ENCODE measurements at places on chromosomes 7 and 10. TPM values are rescaled to one million over a fixed set of nuclear protein-coding genes. Genes with fewer than 3 reads are reported as not detected.

GRCh38 chr7:103380395-103381191 is 33.1 kb downstream of the PSMC2 start:
- DNase-seq = no peak

DNA sequence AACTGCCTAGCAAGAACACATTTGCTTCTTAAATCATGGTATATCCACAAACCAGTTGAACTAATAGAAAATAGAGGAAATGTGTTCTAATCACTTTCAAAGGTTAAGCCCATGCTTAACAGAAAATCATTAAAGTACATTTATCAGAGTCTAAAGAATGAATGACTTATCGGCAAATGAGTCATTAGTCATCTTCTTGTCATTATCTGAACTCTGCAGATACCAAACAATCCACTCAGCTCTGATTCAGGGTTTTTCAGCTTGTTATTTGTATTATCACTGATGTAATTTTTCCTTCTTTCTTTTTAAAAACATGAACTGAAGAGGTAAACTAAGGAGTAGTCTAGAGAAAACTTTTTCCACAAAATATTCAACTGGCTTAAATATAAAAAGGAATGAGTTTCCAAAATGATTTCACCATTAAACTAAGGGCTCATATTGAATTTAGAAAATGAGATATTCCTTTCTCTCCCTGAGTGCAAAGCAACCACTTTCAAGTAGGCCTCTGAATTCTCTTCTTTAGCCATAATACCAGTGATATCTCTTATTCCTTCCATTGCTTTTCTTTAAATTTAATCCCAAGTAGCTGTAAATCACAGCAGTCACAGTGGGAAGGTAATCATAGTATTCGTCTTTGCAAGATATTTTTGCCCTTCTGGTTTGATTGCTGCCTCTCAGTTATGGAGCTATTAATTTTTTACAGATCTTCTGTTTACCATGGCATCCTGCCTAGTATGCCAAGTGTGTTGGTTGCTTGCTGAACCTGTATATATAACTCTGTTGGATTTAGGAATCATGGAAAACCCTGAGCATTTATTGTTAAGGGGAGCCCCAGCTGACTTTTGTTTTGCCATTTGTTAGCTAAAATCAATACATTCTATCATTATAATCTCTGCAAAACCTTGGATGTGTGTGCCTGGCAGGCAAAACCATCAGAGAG is 125.1 kb downstream of the THSD7A start:
- DNase-seq = no peak

GRCh38 chr7:41554481-41554880 is 148.4 kb downstream of the INHBA start:
- DNase-seq = no peak

- no peak for DNase-seq
Measured at GRCh38 chr7:36208426-36208825, 55.4 kb downstream of the EEPD1 start.

- no peak for DNase-seq
Measured at GRCh38 chr10:132222726-132223125, 36.0 kb downstream of the DPYSL4 start.

DNA sequence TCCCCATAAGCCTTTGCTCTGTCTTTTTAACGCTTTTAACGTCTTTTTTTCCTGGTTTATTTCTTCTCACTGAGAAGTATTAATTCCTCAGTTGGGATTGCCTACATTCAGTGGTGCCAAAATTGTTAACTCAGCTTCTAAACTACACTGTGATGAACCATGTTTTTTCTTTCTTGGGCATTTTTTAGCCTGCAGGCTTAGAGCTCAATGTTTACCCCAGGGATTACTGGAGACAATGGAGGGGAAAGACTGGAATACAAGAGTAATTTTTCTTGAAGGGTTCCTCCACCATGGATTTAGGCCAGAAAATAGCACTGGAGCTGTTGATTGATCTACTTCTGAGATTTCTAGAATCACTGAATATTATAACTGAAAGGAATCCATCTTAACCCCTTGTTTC is 19.8 kb downstream of the STAMBPL1 start:
- no peak for DNase-seq

- DNase-seq = no peak
Measured at GRCh38 chr7:34806831-34807230, 148.8 kb downstream of the NPSR1 start.

GRCh38 chr7:108716783-108717182 is 147.1 kb downstream of the DNAJB9 start:
- DNase-seq = no peak

- DNase-seq = no peak
Measured at GRCh38 chr7:75925717-75926435, 10.9 kb downstream of the POR start.

- no peak for DNase-seq
Measured at GRCh38 chr10:53573498-53573897, 800.9 kb upstream of the MBL2 start.

GRCh38 chr7:97269741-97270140 is 152.2 kb downstream of the SDHAF3 start:
- DNase-seq = no peak

GRCh38 chr10:44293306-44293778 is 91.6 kb downstream of the CXCL12 start:
- no peak for DNase-seq

DNA sequence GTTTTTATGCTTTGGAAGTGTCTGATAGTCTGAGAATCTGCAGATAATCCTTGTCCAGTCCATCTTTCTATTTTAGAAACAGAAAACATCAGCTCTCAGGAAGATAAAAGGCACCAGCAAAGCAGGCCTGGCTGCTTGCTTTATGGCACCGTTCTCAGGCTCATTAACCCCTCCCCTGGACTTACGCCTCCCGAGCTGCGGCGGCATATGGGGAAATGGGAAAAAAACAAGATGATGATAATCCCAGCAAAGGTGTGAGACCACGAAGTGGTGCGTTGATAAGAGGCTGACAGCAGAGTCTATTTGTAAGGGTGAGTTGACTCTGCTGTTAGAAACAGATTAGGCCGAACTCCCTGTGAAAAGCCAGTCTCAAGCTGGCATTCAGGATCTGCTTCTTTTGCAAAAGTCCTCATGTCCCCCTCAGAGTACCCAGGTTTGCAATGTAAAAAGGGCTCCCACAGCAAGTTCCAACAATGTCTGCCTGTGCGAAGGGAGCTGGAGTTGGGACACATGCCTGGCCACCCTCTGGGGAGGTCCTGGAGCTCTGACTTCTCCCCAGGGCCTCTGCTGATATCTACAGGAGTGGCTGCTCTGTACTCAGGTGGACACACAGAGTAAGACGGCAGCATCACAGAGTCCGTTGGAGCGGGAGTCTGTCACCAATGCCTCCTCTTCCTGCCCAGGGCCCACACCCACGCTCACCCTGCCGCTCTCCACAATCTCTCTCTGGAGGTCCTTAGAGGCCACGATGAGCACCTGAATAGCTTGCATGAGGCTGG is 54.3 kb downstream of the SPDYE5 start:
- no peak for DNase-seq

- DNase-seq = no peak
Measured at GRCh38 chr7:1713502-1714484, 43.7 kb downstream of the ELFN1 start.

GRCh38 chr10:32938554-32939061 is 19.4 kb downstream of the ITGB1 start:
- no peak for DNase-seq

DNA sequence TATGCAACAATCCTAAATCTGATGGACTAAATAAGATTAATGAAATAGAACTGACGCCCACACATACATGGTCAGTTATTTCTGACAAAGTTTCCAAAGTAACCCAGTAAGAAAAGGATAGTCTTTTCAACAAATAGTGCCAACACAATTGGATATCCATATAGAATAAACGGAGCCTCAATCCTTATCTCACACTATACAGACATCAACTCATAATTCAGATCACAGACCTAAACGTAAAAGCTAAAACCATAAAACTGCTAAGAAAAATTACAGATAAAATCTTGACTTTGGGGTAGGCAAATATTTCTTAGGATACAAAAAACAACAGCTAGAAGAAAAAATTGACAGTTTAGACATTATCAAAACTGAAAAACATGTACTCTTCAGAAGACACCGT is 8.5 kb downstream of the CACUL1 start:
- no peak for DNase-seq

DNA sequence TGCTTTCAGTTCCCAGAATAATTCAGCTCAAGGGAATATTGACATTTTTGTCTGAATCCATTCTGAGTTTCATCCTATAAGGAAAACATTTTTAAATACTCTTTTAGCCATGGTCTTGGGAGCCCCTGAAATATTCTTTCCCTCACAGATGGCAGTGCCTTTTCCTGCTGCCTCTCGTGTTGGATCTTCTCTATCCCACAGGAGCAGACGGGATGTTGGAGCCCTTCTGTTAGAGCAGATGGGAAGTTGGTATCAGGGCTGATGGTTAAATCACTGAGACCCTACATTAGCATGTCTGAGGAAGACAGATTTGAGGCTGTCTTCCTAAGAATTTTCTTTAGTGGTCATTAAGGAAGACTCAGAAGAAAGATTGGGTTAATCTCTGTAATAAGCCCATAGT is 737.8 kb downstream of the LRMDA start:
- DNase-seq = no peak

DNA sequence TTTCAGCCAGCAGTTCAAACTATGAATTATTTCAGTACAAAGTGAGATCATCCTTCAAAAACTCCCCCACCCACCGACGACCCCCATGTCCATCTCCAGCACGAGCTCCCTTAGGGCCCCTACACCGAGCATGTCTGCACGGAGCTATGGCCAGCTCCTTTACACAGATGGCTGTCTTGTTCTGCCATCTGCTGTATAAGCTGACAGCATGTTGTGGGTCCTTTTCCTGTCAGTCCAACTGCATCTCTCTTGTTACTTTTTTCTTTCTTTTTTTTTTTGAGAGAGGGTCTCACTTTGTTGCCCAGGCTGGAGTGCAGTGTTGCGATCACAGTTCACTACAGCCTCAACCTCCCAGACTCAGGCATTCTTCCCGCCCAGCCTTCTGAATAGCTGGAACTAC is 21.6 kb downstream of the NPC1L1 start:
- DNase-seq = no peak

DNA sequence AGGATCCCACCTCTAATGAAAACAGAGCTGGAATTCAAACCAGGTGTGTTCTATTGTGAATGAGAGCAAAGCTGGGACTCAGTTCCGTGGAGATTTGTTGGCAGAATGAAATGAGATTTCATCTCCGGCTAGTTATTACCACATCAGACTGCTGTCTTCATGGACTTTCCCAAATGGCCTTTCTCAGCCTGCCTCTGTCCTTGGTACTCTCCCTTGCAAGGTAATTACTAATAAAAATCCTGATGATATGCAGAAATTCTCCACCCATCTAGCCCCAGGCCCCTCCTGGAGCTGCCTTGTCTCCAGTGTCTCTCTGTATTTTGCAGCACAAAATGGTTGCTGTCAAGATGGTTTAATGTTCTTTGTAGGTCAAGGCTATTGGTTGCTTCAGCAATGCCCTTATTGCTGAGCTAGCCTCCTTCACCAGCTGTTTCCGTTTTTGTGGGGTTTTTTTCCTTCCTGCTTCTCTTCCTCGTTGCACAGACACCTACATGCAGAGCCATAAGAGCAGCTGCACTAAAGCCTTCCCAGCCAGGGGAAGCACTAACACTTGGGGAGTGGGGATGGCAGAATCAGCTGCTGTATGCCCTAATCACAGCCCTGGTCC is 185.0 kb upstream of the GHITM start:
- no peak for DNase-seq

- DNase-seq = no peak
Measured at GRCh38 chr10:48769706-48770435, 85.2 kb downstream of the WDFY4 start.

- DNase-seq = no peak
Measured at GRCh38 chr10:96138102-96138501, 8.0 kb downstream of the ZNF518A start.

Gene ACSL5
- 33.7 TPM for total RNA-seq

Gene HERPUD2
- total RNA-seq = 25.0 TPM

Gene SPAM1
- total RNA-seq = not detected

Gene CPN1
- not detected for total RNA-seq

Gene PAX4
- total RNA-seq = not detected

Gene PNLIPRP2
- total RNA-seq = not detected

Gene OR2A1
- total RNA-seq = not detected

Gene ENKUR
- not detected for total RNA-seq

Gene ALOX5
- 0.60 TPM for total RNA-seq

Gene NCF1
- total RNA-seq = 2.2 TPM

Gene CHN2
- total RNA-seq = 1.8 TPM

Gene SDK1
- total RNA-seq = 0.25 TPM

Gene APBB1IP
- total RNA-seq = 61.9 TPM

Gene CNPY1
- not detected for total RNA-seq

Gene PON3
- total RNA-seq = not detected

Data from activated CD8-positive, alpha-beta T cell treated with anti-CD3 and anti-CD28 coated beads for 36 hours (primary cell).